ENCODE measurements at places on chromosomes 13 and 19. TPM values are rescaled to one million over a fixed set of nuclear protein-coding genes. Genes with fewer than 3 reads are reported as not detected.

Gene EBPL
- total RNA-seq, result 82.9 TPM

Gene NXNL1
- not detected for total RNA-seq

Gene GET3
- total RNA-seq, result 99.6 TPM

Gene DLL3
- 0.37 TPM for total RNA-seq

Gene ZNF766
- 66.1 TPM for total RNA-seq

Gene FGF9
- total RNA-seq, result 2.4 TPM

Gene NPAS1
- 1.2 TPM for total RNA-seq

Gene NAPSA
- 2.3 TPM for total RNA-seq

Gene CEACAM5
- total RNA-seq, result not detected

Gene KCTD4
- total RNA-seq, result not detected

Gene APOC4
- not detected for total RNA-seq

Gene ADM5
- total RNA-seq, result 6.0 TPM

Gene SERPINE3
- 0.47 TPM for total RNA-seq

Gene SYNGR4
- not detected for total RNA-seq

Gene SLITRK6
- total RNA-seq, result 0.75 TPM

Gene CYP2A6
- not detected for total RNA-seq

Gene RXFP2
- not detected for total RNA-seq

Gene ZNF350
- total RNA-seq, result 7.3 TPM

Gene DIS3
- total RNA-seq, result 39.1 TPM

Gene ACP7
- total RNA-seq, result 0.22 TPM

Gene RASAL3
- total RNA-seq, result not detected

Gene KRTDAP
- not detected for total RNA-seq

Gene HSPB6
- total RNA-seq, result not detected

Gene KCNC3
- total RNA-seq, result 0.41 TPM

Data from neural progenitor cell (in vitro differentiated cells).